ENCODE measurements at places on chromosomes 4 and X.

GRCh38 chrX:34873500-34874225 is 68.9 kb upstream of the FAM47B start:
- no peak for DNase-seq

- no peak for DNase-seq
Observed at GRCh38 chrX:120401301-120401700, 39.4 kb downstream of the ATP1B4 start.

- no peak for DNase-seq
Observed at GRCh38 chrX:10160211-10160610, 3.4 kb downstream of the CLCN4 start.

DNA sequence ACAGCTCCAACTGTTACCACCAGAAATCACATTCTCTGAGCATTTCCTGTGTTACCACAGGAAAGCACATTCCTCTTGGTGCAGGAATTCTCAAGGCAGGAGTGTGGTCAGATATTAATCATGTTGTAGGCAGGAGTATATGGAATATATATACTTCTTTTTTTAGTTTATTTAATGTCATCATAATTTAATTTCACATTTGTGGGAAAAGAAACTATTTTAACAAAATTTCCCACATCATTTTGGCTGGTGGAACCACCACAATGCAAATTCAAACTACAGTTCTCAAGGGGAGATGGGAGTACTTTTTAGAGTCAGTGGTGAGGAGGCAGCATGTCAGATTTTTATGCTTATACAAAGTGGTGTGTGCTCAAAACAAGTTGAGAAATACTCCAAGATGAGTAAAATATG is 139.0 kb downstream of the ATP10D start:
- DNase-seq = no peak

DNA sequence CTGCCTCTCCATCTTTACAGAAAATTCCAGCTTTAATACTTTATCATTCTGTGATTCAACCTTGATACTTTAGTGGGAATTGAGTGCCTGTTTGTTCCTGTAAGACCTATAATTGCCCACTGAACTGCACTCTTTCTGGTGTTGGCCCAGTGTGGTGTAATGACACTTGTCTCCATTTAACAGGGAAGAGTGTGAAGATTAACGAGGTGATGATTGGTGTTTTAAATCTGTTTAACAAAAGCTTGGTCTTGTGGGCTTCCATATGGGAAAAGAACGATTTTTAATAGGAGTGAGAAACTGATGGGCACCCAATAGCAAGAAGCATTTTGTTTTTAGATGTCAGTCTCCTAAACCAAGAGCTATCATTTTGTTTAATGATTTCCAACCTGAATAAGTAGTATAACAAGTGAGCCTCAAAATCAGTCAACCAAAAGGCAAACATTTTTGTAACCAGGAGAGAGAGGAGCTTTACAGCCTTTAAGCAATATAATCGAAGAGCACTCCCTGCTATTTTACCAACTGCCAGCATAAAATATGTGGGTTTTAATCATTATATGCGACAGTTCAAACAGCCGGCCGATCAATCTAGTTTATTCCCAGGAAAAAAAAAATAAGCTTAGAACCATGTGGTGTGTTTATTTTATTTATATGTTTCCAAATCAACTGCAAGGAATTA is 50.2 kb downstream of the SUPT20HL1 start:
- DNase-seq = no peak

GRCh38 chr4:88955580-88956380 is 101.2 kb downstream of the FAM13A start:
- DNase-seq = no peak

GRCh38 chr4:146763560-146763959 is 124.9 kb downstream of the POU4F2 start:
- no peak for DNase-seq

- no peak for DNase-seq
Observed at GRCh38 chr4:98930311-98930865, 1.5 kb upstream of the EIF4E start.

DNA sequence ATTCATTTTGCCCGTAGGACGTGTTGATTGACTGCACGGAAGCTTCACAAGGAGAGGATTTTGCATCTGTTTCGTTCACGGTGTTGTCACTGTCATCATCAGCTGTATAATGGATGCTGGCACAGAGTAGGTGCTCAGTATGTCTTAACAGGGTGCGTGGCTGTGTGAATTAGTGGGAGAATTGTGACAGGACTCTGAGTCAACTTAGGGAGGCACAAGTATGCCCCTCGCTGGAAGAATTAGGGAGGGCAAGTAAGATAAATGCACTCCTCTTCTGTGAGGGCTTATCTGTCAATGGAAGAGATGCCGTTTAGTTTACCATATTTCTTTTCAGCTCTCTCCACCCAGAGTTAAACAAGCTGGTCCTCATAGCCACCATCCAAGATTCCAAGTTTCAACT is 107.2 kb downstream of the TRIML1 start:
- no peak for DNase-seq

GRCh38 chr4:139229534-139230039 is 50.4 kb downstream of the MGARP start:
- no peak for DNase-seq

- DNase-seq = no peak
Observed at GRCh38 chr4:180581061-180581460, 1662.1 kb upstream of the TENM3 start.

- peak; percentile 43 for DNase-seq
Observed at GRCh38 chr4:26171941-26172340, 148.9 kb upstream of the RBPJ start.

DNA sequence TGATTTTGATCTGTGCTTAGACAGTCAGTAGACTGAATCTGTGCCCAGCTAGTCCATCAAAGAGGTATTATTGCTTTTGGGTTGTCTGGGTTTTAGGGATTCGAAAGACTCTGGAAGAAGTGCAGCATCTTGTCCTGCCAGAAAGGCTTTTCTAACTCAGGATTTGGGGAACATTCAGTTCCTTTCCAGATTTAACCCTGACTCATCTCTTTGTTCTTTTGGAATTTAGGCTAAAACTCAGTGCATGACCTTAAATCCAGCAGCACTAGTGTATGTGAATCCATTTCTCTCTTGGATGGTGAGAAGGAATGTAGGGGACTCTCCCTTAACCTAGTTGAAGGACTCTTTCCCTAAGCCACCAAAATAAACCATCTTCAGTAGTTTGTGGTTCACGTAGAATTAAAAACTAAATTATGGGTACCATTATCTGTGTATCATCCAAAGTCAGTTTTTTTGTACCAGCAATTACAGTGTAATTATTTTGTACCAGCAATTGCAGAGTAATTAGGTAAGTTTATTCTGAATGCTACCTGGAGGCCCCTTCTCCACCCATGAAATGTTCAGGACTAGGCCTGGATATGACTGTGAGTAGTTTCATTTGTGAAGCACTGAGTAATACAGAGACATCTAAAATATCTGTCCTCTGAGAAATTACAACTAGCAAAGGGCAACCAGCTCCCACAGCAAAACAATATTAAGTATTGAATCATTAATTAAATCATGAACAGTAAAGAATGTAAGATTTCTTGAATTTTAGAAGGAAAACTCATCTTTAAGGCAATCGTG is 384.0 kb downstream of the TMA16 start:
- no peak for DNase-seq

DNA sequence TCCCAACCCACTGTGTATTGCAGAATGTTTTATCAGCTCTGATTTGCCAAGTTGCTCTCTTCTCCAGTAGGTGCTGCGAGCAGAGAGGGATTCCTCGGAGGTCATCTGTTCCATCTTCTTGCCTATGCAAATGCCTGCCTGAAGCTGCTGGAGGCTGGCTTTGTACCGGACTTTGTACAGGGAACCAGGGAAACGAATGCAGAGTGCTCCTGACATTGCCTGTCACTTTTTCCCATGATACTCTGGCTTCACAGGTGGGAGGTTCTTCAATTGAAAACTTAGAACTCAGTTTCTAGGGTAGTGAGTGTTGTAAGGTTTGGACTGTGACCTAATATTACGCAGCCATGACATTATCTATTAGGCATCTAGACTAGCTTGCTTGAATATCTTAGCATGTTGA is 24.9 kb downstream of the AR start:
- no peak for DNase-seq

DNA sequence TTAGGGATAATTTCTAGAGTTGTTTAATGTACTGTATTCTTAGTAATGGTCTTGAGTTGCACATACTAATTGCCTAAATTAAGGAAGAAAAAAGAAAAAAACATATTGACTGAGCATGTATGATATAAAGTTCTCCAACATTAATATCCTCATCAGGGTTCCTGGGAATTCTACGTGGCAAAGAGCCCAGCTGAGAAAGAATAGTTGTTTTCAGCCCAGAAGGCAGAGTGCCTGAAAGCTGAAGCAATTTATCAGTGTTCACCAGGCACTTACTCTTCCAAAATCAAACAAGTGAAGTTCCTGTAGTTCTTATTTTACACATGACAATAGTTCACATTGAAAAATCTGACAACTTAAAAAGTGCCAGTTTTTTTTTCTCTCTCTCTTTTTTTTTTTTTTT is 27.7 kb downstream of the YIPF7 start:
- no peak for DNase-seq

DNA sequence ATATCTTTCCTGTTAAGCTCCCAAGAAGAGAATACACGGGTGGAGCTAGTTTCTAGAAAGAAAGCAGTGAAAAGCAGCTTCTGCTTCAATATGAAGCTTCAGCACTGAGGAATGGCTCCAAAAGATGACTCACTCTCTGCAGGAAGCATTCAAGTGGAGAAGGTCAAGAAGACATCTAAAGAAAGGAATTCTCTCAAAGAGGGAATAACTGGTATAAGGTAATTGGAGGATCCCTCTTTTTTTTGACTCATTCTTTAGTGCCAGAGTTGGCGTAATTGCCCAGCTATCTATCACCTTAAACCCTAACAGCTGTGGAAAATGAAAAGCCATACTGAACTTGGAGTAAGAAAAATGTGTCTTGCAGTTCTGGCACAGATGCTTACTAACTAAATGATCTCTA is 3.5 kb downstream of the EDA2R start:
- DNase-seq = peak; percentile 23

DNA sequence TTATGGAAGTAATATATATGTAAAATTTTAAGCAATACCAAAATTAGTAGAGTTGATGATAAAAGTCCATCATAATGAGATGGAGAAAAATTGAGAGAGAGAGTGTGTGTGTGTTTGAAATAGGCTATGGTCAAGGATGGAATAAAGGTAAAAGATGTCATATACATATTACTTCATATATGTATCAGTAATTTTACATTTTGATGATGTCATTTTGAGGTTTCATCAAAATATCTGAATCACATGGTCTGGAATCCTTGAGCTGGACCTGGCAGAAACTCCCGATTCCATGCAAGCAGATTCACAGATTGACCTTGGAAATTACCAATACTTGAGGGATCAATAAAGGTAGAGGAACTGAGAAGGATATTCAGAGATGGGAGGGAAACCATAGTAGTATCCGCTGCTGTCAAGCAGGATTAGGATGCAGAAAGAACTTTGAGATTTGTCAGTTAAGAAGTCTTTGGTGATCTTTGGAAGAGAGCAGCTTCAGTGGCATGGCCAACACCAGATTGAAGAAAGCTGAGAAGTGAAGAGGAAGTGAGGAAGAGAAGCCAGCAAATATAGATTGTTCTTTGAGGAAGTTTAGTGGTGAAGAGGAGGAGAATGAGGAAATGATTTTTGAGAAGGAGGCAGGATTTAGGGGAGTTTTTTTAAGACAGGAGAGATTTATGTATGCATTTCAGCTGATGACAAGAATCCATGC is 21.5 kb downstream of the DNAAF6 start:
- no peak for DNase-seq

- DNase-seq = no peak
Observed at GRCh38 chrX:17465201-17465600, 90.2 kb downstream of the NHS start.

- no peak for DNase-seq
Observed at GRCh38 chr4:2728221-2728620, 27.9 kb downstream of the TNIP2 start.

DNA sequence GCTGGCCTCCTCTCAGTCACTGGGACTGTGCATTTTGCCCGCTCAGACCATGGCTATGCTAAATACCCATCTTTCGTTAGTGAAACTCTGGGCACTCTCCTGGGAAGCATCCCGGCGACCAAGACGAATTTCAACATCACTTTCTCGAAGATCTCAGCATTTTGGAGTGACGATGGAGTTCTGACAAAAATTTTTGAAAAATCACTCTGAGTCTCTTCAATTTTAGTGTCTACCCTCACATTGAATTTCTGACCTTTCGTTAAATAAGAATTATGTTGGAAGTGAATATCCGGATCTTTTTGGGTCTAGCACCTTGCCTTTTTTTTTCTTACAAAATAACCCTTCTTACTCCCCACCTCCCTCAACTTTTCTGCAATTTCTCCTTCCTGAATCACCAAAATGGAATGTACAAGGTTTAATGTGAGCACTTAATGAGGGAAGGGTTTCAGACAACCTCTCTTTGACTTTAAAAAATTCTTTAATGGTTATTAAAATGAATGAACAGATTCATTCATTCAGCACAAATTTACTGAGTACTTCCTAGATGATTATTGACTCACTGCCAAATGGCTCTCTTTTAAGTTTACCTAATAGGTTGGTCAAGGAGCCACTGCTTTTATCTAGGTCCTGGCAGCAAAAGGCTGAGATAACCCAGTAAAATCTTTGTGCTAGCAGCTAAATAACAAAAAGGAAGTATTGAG is 746 bp upstream of the AADAT start:
- peak; percentile 16 for DNase-seq

- DNase-seq = peak; percentile 30
Observed at GRCh38 chr4:683982-684622, 4.8 kb downstream of the SLC49A3 start.

- no peak for DNase-seq
Observed at GRCh38 chr4:1031346-1031745, 19.9 kb downstream of the FGFRL1 start.

- no peak for DNase-seq
Observed at GRCh38 chr4:187118602-187119120, 395.0 kb upstream of the FAT1 start.

DNA sequence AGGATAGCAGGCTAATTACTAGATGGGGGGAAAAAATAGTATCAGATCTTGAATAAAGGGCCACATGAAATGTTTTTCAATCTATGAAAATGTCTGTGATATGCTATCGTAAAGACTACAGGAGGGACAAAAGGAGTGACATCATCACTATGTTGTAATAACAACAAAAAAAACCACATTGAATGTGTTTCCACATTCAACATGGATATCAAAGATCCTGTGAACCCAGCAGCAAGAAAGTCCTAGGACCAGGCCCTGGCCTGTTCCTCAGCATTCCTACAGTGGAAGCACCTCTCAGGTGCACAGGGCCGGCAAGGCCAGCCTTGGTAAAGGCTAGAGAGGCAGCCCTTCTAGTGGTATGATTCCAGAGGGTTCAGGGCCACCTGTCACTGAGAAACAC is 118.3 kb downstream of the RELL1 start:
- no peak for DNase-seq

- no peak for DNase-seq
Observed at GRCh38 chr4:54107951-54108748, 8.2 kb downstream of the GSX2 start.

DNA sequence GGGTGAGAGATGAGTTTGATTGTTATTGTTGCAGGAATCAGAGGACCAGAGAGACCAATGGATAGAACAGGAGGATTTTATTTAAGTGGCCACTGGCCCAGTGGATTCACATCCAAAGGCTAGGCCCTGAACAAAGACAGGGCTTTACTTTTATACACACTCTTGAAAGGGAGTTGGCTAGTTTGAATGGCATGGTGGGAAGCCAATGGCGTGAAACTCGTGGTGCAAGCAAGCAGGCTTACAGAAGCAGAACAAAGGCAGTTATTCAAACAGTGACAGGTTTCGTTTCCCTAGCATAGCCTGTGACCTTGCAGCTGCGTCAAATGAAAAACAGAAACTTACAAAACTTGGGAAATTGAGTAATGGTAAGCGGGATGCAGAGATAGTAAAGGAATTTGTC is 110.2 kb upstream of the PRDX4 start:
- no peak for DNase-seq
